ENCODE measurements at places on chromosomes 2 and 18. TPM values are rescaled to one million over a fixed set of nuclear protein-coding genes. Genes with fewer than 3 reads are reported as not detected.

The DOK6 gene
- not detected for total RNA-seq

- DNase-seq = no peak
Observed at GRCh38 chr18:48641981-48642380, 103.2 kb downstream of the CTIF start.

GRCh38 chr2:237500681-237501424, 13.8 kb downstream of the MLPH start:
- peak; percentile 100 for DNase-seq

The SLC35F5 gene
- 82.8 TPM for total RNA-seq

DNA sequence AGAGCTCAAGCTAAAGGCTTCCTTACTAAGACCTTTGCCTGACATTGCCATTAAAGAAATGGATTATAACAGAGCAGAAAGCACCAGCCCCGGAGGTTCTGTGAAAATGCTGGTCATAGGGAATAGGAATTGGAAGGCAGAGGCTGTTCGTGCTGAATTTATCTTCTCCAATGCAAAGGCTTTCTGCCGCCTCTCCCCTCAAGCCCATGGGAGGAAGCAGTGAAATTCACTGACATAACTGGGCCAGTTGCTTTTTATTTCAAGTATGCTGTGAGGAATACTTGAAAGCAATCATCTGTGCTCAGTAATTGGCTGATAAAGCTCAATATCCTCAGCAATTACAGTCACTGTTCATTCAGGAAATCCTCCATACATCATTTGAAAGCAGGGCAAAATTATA, 85.4 kb upstream of the LINC00305 start:
- DNase-seq = no peak
